Peyer's patch (tissue), 4 donors: ENCODE measurements at places on chromosomes 12 and 14. TPM values are rescaled to one million over a fixed set of nuclear protein-coding genes. Genes with fewer than 3 reads are reported as not detected.

The IL26 gene
- not detected for total RNA-seq

The TMEM132D gene
- 0.35 TPM for total RNA-seq

The SLC25A21 gene
- total RNA-seq = not detected

DNA sequence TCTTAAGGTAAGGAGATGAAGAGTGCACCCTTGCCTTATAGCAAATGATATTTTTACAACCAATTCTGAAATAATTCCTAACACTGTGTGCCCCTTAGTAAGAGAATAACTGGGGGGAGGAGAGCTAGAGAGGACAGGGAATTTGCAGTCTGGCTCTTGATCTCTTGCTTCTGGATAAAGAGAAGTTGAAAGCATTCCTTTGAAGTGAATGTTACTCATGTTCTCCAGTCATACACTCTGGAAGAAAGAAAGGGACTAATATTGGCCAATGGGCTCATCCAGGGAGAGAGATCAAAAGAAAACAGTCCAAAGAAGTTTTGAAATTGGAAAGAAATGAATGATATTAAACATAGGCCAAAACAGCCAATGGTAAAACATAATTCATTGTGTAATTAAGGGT lies 25.3 kb downstream of the C12orf75 start:
- DNase-seq = no peak
- H3K4me3 ChIP-seq = no peak overlapping the region
- H3K36me3 ChIP-seq = no peaks in the 10 kb centered on the region
- no peak overlapping the region for H3K27ac ChIP-seq

GRCh38 chr14:96265383-96266095 lies 9.5 kb downstream of the BDKRB1 start:
- no peaks in the 10 kb centered on the region for H3K27me3 ChIP-seq
- DNase-seq = no peak
- no peaks in the 10 kb centered on the region for H3K36me3 ChIP-seq
- H3K27ac ChIP-seq = no peak overlapping the region
- H3K4me3 ChIP-seq = no peak overlapping the region

DNA sequence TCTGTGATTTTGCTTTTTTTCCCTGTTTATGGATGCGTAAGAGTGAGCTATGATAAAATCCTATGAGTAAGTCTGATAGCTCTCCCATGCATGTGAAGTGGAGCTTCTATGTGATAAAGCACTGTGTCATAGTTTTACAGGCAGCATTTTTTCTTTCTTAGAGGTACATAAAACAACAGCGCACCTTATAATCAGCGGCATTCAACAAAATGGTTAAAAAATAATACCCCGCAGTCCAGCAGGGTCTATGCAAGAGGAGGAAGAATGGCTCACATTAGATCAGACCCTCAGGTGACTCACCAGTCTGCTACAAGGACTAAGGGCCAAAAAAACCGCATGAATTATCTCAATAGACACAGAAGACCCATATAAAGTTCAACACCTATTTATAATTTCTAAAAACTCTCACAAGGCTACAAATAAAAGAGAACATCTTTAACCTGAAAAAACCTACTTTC lies 33.0 kb upstream of the TMEM179 start:
- H3K4me1 ChIP-seq = no peaks in the 10 kb centered on the region
- no peak overlapping the region for H3K27ac ChIP-seq
- DNase-seq = no peak
- no peak overlapping the region for H3K4me3 ChIP-seq

DNA sequence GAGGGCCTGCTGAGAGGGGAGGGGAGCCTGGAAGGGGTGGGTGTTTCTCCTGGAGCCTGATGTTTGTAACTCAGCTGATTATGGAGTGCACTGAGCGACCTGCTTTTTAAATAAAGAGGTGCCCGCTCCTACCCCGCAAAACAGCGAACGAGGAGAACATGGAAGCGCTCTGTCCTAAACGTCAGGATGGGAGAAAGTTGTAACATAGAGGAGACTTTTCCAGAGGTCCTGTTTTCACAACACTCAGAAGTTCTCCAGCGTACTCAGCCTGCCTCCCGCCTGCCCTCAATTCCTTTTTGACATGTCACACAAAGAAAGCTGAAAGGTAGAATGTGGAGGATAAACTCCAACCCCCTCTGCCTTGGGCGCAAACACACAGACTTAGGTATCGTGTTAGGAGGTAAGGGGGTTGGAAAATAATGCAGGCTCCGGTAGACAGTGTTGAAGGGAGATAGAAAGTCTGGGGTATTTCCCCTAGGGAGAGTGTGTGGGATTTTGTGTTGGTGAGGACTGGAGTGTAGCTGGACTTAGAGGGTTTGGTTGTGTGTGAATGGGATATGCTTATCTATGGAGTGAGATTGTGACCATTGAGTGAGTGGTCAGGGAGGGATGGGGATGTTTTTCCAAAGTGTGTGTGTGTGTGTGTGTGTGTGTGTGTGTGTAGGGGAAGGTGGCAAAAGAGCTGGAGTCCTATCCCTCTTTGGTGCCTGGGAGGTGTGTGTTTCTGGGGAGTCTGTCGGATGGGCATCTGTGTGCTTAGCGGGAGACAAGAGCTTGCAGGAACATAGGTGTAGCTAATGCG lies 2.1 kb downstream of the NTF3 start:
- DNase-seq = no peak
- H3K27ac ChIP-seq = peak overlapping the region; percentile 61
- peak overlapping the region; percentile 51 for H3K4me3 ChIP-seq

- no peaks in the 10 kb centered on the region for H3K36me3 ChIP-seq
- H3K27me3 ChIP-seq = no peaks in the 10 kb centered on the region
- H3K27ac ChIP-seq = no peak overlapping the region
- DNase-seq = no peak
- H3K4me3 ChIP-seq = no peak overlapping the region
- H3K4me1 ChIP-seq = no peaks in the 10 kb centered on the region
Observed at GRCh38 chr14:72291908-72292688, 359.9 kb downstream of the RGS6 start.
